ENCODE measurements at places on chromosomes 5 and 9.

GRCh38 chr5:122089096-122090013, 11.3 kb upstream of the LOX start:
- peak; percentile 92 for DNase-seq

DNA sequence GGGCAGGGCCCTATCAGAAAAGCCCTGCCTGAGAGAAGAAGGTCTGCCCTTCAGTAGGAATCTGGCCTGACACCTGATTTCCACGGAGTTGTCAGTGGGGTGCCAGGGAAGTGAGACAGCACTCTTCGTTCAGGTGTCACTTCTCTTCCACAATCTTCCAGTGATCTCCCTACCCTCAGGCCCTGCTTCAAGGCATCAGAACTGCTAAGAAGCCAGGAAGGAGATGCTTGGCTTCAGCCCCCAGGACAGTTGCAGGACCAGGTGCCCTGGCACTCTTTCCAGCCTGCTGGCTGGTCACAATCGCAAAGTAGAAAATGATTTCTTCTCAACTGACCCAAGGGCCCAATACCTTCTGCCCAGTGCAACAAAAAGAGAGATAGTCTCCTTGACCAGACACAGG, 50.3 kb downstream of the SPOCK1 start:
- no peak for DNase-seq

DNA sequence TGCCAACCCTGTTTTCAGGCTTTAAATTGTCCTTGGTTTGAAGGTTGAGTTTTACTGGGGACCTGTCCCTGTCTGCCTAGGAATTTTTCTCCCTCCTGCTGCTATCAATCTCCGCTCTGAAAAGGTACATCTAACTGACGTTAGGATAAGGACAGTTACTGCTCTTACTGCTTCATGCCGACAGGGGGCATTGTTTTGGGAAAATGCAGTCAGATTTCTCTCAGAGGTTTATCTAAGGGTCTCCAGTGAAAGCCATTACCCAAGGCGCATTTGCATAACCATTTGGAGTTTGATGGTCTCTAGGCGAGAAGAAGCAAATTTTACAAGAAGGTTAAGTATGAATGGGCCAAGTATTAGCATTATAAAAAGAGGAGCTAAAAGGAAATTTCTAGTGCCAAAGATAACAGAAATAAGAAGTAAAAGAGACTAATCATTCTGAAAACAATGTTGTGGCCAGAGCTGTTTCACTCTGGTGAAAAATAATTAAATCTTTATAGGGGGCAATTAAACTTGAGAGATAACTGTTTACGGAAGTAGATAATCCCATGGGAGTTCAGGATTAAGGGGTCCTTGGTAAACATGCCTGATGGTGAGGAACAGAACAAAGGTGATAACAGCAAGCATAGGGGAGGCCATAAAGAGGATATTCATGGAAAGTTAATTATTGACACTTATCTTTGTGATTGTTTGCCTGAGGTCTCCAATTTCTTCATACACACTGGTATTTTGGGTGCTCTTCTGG, 605.0 kb downstream of the MTRR start:
- DNase-seq, result no peak

- no peak for DNase-seq
Observed at GRCh38 chr5:10635867-10636350, 72.0 kb downstream of the ANKRD33B start.

DNA sequence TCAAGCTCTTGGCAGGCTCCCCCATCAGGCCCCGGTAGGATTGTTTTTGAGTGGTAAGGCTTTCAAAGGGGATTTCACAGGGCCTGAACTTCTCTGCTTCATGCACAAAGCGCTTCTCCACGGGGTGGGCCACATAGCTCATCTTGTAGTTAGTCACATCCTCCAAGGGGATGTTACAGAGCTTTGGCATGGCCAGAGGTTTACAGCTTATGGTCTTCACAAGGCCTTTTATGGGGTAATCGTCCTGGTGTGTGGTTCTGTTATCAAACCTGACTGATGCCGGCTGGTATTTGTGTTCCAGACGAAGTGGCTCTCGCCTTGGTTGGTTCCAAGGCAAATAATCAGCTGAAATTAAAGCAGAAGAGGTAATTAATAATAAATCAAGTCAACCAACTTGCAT, 104.3 kb downstream of the SAXO1 start:
- DNase-seq, result peak; percentile 40

GRCh38 chr9:110809038-110809595, 140.5 kb downstream of the MUSK start:
- no peak for DNase-seq

All from AG04449 (cell line).